ENCODE measurements at places on chromosomes 3 and 15.
A peak's percentile ranks its signal among the peaks of the same experiment; 100 is the strongest.

DNA sequence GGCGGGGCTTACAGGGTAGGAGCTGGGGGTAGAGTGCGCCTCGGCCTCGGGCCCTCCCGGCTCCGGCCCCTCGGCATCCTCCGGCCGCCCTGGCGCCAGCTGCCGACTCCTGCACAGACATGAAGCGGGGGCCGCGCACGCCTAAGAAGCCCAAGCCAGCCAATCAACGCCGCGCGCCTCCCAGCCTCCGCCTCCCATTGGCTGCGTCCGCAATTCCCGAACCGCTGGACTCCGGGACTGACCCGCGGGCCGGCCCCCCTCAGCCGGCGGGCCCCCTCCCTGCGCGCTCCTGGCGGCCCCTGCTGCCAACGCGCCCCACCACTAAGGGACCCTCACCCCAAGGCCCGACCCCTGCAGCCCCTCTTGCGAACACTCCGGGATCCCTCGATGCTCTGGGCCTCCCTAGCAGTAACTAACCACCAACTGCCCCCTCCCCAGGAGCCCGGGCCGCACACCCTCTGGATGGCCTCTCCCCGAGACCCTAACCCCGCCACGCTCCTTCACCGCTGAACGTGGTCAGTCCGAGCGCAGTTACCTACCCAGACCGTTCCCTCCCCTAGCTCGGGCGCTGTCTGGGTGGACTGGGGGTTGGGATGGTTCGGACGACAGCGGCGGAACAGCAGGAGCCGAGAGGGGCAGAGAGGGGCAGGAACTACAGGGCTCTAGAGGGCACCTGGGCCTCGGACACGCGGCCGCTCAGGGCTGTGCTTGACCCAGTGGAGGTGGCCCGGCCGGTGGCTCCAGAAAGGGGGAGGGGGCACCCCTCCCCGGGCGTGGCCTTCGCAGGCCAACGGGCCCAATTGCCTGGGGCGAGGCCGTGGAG, 5.0 kb downstream of the GATA2 start:
- peak; percentile 14 for DNase-seq

DNA sequence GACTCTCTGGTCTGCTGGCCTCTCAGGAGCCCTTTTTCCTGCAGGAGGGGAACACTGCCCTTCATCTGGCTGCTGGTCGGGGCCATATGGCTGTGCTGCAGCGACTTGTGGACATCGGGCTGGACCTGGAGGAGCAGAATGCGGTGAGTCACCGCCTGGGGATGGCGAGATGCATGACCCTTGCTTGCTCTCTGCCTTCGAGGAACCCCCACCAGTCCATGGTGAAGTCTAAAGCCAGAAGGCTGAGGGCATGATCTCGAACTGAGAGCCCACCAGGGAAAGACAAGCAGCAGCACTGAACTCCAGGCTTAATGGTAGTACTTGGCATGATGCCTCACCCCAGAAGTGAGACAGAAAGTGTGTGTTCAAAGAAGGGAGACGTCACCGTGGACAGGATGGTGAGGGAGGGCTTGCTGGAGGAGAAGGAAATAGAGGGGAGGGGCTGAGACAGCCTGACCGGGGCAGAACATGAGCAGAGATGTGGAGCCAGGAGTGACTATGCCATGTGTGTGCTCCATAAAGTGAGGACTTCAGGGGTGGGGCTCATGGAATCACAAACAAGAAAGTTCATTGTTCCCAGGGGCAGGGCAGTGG, 19.2 kb downstream of the ANKDD1A start:
- DNase-seq, result no peak

GRCh38 chr15:76337696-76338485, 1.3 kb downstream of the ISL2 start:
- no peak for DNase-seq

- no peak for DNase-seq
Observed at GRCh38 chr15:39855400-39855799, 64.7 kb downstream of the GPR176 start.

DNA sequence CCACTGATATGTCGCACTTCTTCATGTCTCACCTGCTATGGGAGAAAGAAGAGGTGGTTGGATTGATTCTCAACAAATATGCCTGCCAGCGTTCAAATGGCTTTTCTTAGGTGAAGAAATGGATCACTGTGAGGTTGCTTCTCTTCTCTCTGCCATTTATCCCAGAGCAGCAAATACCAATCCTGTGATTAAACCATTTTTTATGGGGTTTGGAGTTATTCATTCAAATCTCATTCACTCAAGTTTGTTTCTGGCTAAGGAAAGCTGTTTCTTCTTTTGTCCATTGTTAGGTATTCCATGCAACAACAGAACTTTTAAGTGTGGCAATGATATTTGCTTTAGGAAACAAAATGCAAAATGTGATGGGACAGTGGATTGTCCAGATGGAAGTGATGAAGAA, 12.2 kb upstream of the C3orf52 start:
- DNase-seq, result no peak

DNA sequence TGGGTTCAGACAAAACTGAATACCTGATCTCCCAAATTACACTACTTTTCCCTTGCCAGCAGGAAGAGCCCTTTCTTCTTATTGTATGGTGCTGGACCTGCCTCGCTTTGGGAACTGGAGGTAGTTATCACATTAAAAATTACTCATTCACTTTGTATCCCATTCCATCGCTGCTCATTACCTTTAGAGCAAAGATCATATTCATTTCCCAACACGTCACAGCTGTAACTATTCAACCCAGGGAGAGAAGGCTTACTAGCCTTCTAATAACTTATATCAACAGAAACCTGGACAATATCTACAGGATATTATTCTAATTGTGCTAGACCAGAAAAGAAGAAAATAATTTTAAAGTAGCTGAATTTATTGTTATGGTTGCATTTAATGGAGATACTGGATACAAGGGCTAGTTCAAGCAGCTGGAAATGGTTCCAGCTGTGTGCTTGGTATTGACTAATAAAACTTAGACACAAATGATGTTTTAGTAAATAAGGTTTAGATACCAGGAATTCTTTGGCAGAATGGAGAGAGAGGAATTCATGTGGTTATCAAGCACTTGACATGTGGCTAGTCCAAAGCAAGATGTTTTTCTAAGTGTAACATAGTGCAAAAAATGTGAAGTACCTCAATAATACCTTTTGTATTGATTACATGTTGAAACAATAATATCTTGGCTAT, 656.3 kb downstream of the ROBO1 start:
- no peak for DNase-seq

- DNase-seq, result no peak
Observed at GRCh38 chr3:123802007-123802625, 82.0 kb downstream of the MYLK start.

- no peak for DNase-seq
Observed at GRCh38 chr15:51172193-51172592, 77.5 kb upstream of the TNFAIP8L3 start.

DNA sequence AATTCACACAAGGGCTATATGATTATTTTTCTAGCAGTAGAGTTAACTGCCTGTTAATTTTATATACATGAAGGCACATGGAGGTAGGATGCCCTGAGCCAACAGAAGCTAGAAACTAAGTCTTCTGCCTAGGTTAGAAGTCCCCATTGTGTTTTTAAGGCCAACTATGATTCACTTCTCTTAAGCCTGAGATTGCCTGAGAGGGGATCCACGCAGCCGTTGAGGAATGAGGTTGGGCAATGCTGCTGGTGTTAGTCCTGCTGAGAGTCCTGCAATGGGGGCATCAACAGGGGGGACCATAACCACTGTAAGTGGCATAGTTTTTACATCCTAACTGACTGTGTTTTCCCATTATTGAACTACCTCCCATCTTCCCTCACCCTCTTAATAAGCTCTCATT, 60.1 kb upstream of the PFN2 start:
- DNase-seq, result no peak

- no peak for DNase-seq
Observed at GRCh38 chr3:171348121-171348520, 112.1 kb downstream of the TNIK start.

DNA sequence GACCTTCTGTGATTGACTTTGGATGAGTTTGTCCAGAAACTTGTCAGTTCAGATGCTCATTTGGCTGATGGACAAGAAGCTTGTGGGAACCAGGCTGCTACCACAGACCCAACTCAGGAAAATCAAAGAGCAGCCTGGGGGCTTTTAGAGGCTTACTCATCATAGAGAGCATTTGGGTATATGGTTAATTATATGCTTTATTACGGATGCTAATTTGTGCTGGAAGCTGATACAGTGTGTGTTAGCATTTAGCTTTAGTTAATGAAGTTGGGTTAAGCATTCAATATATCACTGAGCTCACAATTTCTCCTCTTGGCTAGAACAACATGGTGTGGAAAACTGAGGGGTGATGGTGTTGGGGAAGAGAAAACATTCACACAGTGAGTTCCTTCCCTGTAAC, 664.2 kb upstream of the CFAP20DC start:
- no peak for DNase-seq

- DNase-seq, result no peak
Observed at GRCh38 chr15:68427963-68428362, 4.0 kb downstream of the ITGA11 start.

- DNase-seq, result no peak
Observed at GRCh38 chr3:77462951-77463350, 423.1 kb downstream of the ROBO2 start.

- DNase-seq, result no peak
Observed at GRCh38 chr3:167469381-167469780, 4.5 kb downstream of the SERPINI2 start.

GRCh38 chr15:90560229-90560776, 30.6 kb downstream of the CRTC3 start:
- no peak for DNase-seq

DNA sequence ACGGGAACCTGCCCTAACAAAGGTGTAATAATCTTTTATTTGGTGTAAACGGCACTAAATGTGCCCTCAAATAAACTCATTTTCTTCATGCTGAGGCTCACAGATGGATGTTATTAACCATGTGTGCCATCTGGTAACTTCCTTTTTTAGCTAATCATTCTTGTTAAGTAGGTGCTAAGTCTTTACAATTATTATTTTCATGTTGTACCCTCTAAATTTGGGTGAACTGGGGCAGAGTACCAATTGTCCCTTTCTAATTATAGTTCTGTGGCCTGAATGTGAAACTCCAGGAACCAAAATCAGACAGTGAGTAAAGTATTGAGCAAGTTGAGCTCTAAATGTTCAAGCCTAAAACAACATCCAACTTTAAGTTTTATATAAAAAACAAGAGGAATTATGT, 220.7 kb upstream of the CADM2 start:
- no peak for DNase-seq

DNA sequence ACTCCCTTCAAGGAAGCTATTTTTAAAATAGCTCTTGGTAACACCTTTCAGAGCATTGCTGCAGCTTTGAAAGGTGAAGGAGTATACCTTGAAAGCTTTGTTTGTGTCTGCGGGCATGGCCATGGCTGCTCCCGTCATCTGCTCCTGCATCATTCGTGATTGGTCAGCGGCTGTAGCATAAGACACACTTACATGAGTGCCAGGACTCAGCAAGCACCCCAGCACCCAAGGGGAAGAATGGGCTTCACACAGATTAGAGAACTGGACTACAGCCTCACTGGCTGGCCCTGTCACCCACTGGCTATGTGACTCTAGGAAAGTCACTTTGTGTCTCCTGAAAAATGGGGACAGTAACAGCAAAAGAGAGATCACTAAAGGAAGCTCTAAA, 17.0 kb downstream of the EMC3 start:
- DNase-seq, result no peak

DNA sequence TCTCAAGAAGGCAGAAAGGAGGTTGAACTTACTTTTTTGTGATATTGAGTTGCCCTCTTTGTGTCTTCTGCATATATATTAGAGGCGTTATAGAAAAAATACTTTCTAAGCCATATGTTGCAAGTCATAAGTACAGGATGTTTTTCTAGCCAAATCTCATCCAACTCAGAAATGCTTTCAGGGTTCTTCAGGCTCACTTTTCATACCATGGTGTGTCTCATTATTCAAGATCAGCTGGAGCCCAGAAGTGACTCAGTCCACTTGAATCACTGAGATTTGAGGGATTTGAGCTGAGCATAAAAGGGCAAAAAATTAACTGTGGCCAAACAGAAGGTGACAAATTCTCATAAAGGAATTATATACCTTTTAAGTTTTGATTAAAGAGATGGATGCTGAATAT, 157.3 kb downstream of the WNT5A start:
- no peak for DNase-seq

GRCh38 chr3:106566277-106566676, 697.5 kb upstream of the CBLB start:
- no peak for DNase-seq

All from inflammatory macrophage (primary cell).